Activated CD4-positive, alpha-beta T cell treated with anti-CD3 and anti-CD28 coated beads, Interleukin-2, amount 10 ng/mL, durations not matched to agents 24 days and 14 days (primary cell): ENCODE measurements at places on chromosomes 1 and 21. TPM values are rescaled to one million over a fixed set of nuclear protein-coding genes. Genes with fewer than 3 reads are reported as not detected.

DNA sequence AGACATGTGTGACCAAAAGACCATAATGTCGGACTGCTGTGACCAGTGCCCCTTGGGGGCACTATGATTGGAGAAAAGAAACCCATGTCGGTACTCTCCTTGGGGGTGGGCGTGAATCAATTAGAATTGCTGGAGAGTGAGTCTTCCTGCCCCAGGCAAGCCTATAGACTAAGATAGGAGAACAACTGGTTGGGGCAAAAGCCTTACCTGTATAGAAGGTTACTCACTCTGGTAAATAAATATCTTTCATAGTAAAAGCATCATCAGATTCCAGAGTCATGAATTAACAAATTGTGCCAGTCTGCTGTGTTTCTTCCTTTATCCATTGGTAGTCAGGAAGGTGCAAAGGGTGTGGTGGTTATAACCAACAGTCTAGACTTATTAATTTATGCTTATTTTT, 2.9 kb upstream of the PTGFRN start:
- DNase-seq = no peak

- DNase-seq = no peak
Observed at GRCh38 chr21:44497703-44498126, 42.3 kb downstream of the KRTAP10-1 start.

GRCh38 chr1:28326515-28326914, 2.3 kb upstream of the MED18 start:
- no peak for DNase-seq

GRCh38 chr1:63921359-63921758, 147.5 kb downstream of the ROR1 start:
- DNase-seq = no peak

DNA sequence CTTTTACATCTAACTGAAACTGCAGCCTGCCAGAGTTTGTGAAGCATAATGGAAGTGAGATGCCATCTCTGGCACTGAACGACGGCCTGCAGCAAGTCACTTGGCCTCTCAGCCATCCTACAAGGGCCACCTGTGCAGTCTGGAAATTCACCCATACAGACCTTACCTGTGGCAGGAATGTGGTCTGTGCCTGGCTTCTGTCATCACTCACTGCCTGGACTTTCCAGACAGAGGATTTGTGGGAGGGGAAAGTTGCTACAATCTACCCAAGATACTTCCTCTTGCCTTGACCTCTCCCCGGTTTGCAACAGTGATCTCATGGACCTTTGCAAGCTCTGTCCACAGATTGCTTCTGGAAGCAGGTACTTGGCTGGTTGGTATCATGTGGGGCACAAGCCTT, 58.4 kb upstream of the ATP1B1 start:
- DNase-seq = peak; percentile 53

- no peak for DNase-seq
Observed at GRCh38 chr21:44345495-44345894, 6.3 kb upstream of the CFAP410 start.

GRCh38 chr1:205144751-205145150, 23.0 kb upstream of the RBBP5 start:
- no peak for DNase-seq

DNA sequence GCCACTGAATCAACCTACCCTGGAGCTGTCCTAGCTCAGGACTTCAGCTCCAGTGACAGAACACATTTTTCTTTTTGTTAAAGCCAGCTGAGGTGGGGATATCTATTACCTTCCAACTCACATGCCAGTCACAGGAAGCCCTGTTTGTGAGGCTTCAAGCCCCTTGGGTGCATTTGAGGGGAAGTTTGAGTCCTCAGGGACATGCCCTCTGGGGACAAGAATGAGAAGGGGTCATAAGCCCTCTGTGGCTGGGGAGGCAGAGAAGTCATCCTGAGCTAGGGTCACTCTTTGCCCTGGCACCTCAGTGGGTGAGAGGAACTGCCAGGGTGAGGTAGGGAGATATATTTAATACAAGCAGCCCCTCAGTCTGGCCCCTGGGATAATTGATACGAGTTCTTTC, 33.5 kb upstream of the CLDN14 start:
- DNase-seq = no peak

DNA sequence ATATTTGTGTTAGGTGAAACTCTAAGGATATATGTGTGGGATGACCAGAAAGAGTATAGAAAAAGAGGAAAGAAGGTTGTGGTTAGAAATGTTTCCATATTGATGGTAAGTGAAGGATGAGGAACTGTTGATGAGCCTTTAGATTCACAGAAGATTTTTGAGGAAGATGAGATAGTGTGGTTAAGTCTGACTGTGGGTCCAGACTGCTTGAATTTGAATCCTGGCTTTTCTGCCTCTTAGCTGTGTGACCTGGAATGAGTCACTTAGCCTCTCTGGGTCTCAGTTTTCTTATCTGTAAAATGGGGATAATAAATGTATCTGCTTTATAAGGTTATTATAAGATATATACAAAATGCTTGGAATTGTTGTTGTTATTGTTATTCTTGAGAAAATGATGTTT, 27.5 kb downstream of the RGL1 start:
- no peak for DNase-seq

GRCh38 chr1:89896105-89896942, 75.5 kb downstream of the LRRC8D start:
- DNase-seq = no peak

DNA sequence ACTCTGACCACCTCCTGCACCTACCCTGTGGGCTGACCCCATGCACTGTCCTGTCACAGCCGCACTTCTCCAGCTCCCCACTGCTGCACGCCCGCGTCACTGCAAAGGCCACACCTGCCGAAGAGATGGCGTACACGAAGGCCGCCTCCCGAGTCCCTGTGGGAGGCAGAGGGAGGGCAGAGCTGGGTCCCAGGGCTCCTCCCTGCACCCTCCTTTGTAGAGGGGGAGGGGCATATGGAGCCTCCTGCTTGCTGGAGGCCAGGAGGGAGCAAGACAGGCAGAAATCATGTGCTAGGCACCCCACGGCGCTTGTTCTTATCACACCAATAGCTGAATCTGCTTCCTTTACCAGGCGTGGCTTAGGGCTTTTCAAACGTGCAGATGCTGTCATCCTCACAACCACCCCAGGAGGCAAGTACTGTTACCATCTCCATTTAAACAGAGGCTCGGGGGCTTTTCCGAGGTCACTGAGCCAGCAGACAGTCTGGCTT, 21.4 kb downstream of the WNT4 start:
- no peak for DNase-seq

DNA sequence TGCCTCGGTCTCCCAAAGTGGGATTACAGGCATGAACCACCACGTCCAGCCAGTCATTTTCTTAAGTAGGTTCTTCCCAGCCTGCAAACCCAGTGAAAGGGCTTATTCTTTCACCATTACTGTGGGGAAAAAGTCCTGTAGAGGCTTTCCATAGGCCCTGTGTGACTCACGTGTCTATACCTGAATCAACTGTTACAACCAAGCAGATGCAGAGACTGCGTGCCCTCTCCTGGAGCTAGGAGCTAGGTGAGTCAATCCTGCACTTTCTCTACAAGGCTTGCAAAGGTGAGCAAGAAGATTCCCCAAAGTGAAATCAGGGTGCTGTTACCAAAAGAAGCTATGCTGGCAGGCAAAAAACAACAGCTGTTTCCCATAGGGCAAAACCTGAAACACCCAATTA, 13.8 kb upstream of the MPZL1 start:
- DNase-seq = no peak

GRCh38 chr1:213245260-213245910, 194.3 kb downstream of the RPS6KC1 start:
- DNase-seq = no peak

DNA sequence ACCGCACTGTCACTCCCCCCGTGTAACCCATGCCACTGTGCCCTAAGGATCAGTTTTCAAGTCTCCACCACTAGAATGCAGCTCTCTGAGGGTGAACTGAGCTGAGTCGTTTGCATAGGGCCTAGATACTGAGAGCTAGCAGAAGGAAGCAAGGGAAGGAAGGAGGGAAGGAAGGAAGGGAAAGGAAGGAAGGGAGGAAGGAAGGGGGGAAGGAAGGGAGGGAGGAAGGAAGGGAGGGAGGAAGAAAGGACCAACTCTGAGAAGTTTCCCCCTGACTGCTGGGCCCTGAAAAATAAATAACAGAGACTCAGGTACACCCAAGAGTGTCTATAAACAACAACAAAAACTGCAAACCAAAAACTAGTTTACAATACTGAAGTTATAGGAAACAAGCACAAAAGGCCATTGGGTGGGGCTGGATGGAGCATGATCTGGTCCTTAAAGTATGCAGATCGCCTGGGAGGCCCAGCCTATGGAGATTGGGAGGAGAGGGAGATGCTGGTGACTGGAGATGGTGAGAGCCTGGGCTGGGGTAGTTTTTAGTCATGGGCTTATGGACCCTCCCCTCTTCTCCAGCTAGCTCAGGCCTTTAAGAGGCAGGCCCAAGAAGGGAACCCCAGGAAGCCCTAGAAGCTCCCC, 1.7 kb upstream of the MRPS15 start:
- DNase-seq = no peak

- no peak for DNase-seq
Observed at GRCh38 chr1:202288177-202288576, 53.6 kb downstream of the UBE2T start.

- no peak for DNase-seq
Observed at GRCh38 chr21:46159390-46159789, 4.0 kb upstream of the FTCD start.

- peak; percentile 88 for DNase-seq
Observed at GRCh38 chr1:116556289-116557006, 14.4 kb downstream of the CD58 start.

- DNase-seq = no peak
Observed at GRCh38 chr1:43532716-43533115, 2.0 kb downstream of the PTPRF start.

DNA sequence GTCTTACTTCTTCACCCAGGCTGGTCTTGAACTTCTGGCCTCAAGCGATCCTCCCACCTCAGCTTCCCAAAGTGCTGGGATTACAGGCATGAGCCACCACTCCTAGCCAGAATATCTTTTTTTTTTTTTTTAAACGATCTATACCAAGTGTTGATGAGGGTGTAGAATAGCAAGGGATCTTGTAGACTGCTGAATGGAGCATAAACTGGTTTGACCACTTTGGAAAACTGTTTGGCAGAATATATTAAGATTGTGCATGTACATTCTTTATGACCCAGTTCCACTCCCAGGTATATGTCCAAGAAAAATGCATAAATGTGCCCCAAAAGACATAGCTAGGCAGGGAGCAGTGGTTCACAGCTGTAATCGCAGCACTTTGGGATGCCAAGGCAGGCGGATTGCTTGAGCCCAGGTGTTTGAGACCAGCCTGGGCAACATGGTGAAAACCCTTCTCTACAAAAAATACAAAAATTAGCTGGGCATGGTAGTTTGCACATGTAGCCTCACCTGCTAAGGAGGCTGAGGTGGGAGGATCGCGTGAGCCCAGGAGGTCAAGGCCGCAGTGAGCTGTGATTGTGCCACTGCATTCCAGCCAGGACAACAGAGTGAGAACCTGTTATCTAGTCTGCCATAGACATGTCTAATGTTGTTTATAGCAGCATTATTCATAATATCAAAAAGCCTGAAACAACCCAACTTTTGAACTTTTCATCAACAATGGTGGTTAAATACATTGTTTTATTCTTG, 184.0 kb downstream of the VPS13D start:
- DNase-seq = no peak

GRCh38 chr1:114340892-114341291, 170.1 kb downstream of the TRIM33 start:
- DNase-seq = no peak

DNA sequence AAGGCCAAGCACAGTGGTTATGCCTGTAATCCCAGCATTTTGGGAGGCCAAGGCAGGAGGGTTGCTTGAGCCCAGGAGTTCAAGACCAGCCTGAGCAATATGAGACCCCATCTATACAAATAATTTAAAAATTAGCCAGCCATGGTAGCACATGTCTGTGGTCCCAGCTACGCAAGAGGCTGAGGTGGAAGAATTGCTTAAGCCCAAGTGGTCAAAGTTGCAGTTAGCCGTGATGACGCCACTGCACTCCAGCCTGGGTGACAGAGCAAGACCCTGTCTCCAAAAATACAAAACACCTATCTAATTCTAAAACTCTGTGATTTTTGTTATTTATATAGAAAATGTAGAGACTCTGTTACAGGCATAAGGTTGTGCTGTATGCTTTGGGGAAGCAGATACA, 44.2 kb upstream of the ZYG11A start:
- no peak for DNase-seq

DNA sequence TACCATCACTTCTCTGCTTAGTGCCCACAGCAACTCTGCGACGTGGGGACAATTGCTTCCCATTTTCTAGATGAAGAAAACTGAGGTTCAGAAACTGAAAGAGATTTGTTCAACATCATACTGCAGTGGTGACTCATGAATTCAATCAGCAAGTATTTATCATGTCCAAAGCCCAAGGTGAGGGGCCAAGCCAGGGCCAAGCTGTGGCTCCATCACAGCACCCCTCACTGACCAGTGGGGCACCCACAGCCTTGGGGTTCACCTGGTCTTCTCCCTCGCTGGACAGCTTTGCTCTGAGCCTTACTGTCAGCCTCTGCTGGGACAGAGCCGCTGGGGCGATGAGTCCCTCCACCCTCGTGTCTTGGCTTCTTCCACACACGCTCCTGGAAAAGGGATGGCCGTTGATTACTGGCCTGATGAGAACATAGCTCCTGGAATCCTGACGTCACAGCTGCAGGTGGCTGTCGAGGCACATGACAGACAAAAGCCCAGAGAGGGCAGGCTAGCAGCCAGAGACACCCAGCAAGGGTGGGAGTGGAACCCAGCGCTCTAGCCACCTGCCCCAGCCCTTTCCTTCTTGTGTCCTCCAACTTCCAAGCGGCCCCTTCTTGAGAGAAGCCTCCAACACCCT, 6.2 kb downstream of the EDN2 start:
- DNase-seq = no peak

DNA sequence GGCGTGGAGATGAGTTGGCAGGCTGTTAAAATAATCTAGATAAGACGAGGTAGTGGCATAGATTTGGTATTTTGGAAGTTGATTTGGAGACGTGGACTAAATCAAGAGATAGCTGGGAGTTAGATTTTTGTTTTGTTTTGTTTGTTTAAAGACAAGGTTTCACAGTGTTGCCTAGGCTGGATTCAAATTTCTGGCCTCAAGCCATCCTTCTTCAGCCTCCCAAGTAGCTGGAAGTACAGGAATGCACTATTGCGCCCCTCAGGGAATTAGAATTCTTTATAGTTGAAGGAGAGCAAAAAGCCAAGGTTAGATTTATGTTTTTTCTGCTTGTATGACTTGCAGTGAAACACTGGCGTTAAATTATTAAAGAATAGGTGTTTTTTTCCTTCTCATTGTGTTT, 22.3 kb upstream of the SNRPE start:
- no peak for DNase-seq

TNNI3K gene
- not detected in 2 replicates for total RNA-seq

ZBTB8A gene
- total RNA-seq = 0.19 and 0.62 TPM in 2 replicates

BRDT gene
- not detected in 2 replicates for total RNA-seq

NR0B2 gene
- total RNA-seq = not detected in 2 replicates

EFCAB14 gene
- 63.9 and 70.4 TPM in 2 replicates for total RNA-seq

GOLT1A gene
- total RNA-seq = not detected in 2 replicates

SPRR4 gene
- not detected in 2 replicates for total RNA-seq
